Stimulated activated CD4-positive, alpha-beta T cell treated with anti-CD3 and anti-CD28 coated beads, Interleukin-1b, Interleukin-23, amount 100 ng/mL, for 1 hour (primary cell): ENCODE measurements at places on chromosomes 2 and 18.

- no peak for DNase-seq
Observed at GRCh38 chr18:9594823-9595596, 19.3 kb downstream of the PPP4R1 start.

DNA sequence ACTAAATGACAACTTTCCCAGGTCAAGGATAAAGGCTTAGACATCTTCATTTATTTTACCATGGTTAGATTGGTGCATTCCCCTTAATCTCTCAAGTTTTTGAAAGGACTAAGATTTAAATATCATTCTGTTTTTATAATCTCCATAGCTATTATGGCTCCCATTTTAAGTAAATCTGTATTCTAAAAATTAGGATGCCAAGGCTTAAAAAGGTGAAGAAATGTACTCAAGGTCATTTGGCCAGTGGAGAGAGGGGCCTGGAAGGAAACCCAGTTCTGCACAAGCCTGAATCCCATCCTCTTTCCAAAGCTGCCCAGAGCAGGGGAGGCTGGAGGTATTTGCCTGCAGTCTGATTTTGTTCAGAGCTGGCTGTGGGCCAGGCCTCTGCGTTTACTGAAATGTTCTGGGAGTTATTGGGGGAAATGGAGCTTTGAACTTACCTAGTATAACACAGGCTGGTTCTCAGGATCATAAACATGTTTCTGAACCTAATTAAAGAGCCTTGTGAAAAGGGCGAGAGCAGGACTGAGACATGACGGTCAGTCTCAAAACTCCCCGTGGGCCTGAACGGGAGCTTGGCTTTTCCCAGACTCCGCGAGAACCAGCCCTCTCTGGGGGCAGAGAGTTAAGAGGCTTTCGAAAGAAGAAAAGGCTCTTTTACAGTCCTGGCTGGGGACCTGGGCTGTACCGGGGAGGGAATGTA, 85.6 kb downstream of the DDX1 start:
- DNase-seq, result no peak

GRCh38 chr2:152445791-152446201, 110.8 kb downstream of the FMNL2 start:
- DNase-seq, result no peak

DNA sequence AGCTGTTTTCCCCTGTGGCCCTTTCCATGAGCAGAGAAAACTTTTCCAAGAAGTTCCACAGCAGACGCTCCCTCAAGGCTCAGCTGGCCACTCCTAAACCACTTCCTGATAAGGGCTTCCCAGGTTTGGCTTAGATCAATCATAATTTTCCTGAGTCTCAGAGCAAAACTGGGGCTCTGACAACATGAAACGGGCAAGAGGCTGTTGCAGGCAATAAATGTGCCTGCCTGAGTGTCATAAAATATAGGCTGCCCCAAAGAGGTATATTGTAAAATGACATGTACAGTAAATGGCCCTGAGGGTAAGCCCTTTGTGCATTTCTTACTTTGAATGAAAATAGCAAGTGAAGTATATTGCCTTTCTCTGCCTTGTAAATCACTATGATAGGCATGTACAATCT, 105.6 kb upstream of the UXS1 start:
- DNase-seq, result no peak

DNA sequence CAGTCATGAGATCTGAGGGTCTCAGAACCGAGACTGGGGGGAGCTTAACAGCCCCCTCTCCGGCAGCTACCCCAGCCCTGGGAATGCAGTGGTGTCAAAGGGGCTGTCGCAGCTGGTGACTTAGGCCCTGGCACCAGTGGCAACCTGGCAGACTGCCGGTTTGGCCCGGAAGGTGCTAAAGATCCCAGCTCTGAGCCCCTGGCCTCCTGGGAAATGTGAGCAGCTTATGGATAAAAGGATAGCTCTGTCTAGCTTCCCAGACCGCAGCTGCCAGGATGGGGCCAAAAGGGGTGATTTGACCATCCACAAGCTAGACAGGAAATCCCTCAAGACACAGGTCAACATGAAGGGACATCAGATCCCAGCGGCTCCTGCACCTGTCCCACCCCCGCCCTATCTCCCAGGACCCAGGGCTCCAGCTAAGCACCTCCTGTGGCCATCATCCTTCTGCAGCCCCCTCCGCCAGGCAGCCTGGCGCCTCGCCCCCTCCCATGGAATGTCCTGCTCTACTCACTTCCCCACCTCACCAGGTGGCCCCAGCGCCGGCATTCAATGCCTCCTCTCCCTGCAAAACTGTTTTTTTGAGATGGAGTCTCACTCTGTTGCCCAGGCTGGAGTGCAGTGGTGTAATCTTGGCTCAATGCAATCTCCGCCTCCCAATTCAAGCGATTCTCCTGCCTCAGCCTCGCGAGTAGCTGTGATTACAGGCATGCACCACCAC, 33.2 kb upstream of the EFHD1 start:
- no peak for DNase-seq

GRCh38 chr2:95271381-95271971, 2.8 kb upstream of the PROM2 start:
- DNase-seq, result no peak

- no peak for DNase-seq
Observed at GRCh38 chr18:66013969-66014368, 263.2 kb downstream of the CDH7 start.

- DNase-seq, result no peak
Observed at GRCh38 chr2:102063941-102064678, 72.3 kb downstream of the IL1R2 start.

GRCh38 chr2:106197878-106198277, 3.8 kb upstream of the UXS1 start:
- no peak for DNase-seq

- DNase-seq, result no peak
Observed at GRCh38 chr2:105243961-105244360, 2.4 kb downstream of the GPR45 start.

GRCh38 chr2:177053038-177053437, 159.6 kb upstream of the HNRNPA3 start:
- no peak for DNase-seq

- DNase-seq, result no peak
Observed at GRCh38 chr2:227395556-227395955, 7.8 kb upstream of the SCYGR1 start.

DNA sequence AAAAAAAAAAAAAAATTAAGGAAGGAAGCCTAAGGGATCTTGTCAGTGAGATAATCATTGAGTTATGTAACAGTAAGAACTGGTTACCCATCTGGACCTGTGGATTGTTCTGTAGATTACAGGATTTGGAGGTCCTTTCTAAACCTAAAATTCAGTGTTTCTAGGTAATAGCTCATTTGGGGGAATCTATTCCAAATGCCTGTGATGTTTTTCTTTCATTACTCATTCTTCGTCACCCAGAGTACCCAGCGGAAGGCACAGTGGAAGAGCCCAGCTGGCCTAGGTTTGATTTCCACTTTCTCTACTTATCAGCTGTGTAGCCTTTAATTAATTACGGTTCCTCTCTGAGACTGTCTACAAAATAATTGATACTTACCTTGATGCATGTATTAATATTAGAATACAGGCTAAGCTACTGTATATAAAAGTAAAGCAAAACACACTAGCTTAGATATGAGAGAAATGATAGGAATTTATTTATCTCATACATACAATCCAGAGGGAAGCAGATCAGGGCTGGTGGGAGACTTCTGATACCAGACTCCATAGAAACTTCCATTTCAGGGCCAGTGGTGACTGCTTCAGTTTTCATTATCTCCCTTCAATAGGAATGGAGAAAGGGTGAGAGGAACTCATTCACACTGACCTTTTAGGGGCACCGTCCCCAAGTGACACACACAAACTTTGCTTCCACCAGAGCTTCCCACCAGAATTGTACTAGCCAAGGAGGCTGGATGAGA, 115.8 kb upstream of the NOSTRIN start:
- no peak for DNase-seq

DNA sequence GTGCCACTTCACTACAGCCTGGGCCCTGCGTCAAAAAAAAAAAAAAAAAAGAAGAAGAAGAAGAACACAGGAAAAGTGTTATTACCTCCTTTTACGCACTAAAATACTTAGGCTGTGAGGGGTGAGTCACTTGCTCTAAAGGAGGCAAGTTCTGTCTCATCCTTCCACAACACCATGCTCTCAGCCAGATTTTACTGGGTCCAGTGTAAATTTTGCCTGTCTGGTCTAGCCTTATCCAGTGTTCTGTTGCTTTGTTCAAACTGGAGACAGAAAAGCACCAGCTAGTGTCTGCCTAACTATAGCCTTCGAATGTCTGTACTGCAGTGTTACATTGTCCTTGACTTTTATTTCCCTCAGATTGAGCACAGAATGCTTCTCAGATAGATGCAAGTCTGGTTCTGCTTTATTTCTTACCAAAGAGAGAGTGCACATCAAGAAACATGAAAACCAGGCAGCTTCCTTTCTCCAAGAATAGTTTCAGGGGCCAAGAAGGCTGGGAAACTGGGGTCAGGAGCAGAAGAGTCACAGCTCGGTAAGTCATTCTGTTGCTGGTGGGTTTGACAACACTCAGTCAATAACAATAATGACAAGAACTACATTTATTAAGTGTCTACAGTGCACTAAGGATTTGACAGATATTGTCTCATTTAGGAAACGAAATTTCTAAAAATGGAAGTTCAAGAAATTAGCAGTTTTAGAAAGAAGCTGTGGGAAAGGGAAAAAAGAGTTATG, 3.1 kb upstream of the MSGN1 start:
- no peak for DNase-seq

GRCh38 chr2:54728669-54729120, 5.2 kb downstream of the EML6 start:
- DNase-seq, result no peak

- DNase-seq, result no peak
Observed at GRCh38 chr2:141508086-141508752, 622.6 kb downstream of the LRP1B start.

DNA sequence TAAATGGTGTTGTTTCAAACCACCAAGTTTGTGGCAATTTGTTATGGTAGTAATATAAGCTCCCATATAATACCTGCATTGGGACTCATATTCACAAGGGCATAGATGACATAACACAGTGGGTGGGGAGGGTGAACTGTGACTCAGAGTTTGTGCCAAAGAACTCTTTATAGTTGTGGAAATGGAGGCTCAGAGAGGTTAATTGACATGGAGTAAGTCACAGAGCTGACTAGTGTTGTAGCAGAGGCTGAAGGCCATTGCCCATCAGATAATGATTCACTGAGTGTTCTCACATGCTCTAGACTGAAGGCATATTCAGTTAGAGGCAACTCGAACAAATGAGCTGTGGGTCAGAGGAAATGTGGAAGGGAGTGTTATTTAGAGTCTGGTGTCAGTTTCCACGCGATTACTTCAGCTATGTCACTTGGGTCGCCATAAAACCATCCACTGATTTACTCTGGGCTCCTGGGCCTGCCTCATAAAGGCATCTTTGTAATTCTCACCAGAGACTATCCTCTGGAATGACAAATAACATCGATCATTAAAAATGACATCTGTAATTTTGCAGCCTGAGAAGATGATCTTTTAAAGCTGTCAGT, 264.7 kb downstream of the CCDC85A start:
- no peak for DNase-seq

DNA sequence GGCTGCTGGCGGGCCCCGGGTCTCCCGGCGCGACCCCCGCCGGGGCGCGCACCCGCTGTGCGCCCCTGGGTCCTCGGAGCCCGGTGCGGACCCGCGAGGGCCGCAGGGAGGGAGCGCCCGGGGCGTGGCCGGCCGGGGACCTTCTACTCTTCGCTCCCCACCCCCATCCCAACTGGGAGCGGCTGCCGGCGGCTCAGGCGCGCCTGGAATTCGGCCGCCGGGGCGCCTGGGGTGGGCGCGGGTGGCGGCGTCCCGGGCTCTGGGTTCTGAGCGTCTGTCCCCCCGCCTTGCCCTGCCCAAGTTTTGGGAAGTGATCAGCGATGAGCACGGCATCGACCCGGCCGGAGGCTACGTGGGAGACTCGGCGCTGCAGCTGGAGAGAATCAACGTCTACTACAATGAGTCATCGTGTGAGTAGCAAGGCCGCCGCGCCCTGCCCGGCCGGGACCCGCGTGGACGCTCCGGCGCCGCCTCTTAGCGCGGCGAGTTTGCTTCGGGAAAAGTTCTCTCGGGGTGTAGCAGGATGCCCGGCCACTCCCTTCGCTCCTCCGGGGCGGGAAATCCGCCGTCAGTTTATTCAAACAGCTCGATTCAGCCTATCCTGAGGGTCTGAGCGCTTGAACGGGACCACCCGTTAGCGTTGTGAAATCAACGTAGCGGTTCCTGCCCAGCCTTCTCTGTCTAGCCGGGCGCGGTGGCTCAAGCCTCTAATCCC, 502 bp downstream of the TUBB6 start:
- no peak for DNase-seq

DNA sequence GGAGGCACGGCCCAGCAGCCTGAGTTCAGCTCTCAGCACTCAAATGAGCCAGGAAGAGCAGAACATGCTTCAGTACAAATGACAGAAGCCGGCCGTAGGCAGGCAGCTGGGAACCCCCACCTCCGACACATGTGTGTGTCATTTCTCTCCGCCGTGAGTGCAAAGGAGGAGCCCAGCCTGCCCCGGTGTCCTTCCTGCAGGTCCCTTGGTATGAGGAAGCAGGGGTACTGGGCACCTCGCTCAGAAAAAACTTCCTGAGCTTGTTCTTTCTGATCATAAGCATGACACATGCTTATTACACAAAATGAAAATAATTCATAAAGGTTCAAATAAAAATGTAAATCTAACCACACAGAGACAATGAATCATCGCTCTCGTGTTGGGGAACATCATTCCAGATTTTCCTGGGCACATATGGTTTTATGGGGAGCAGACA, 35.3 kb downstream of the KCNF1 start:
- DNase-seq, result no peak

DNA sequence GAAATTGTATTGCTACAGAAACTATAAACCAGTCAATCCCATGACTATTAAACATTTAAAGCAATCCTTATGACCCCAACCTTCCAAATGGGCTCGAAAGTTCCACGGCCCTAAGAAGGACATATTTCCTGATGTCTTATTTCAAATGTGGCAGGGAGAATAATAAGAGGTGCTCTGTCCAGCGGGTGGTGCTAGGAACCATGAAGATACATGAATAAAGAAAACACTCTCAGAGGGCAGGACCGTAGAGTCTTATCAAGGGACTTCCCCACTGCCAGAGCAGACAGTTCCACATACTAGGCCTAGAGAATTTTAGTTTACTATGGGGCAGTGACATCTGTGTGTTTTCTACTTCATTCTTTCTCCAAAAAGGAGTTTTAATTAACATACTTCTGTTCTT, 187.1 kb upstream of the PIK3C3 start:
- DNase-seq, result no peak

DNA sequence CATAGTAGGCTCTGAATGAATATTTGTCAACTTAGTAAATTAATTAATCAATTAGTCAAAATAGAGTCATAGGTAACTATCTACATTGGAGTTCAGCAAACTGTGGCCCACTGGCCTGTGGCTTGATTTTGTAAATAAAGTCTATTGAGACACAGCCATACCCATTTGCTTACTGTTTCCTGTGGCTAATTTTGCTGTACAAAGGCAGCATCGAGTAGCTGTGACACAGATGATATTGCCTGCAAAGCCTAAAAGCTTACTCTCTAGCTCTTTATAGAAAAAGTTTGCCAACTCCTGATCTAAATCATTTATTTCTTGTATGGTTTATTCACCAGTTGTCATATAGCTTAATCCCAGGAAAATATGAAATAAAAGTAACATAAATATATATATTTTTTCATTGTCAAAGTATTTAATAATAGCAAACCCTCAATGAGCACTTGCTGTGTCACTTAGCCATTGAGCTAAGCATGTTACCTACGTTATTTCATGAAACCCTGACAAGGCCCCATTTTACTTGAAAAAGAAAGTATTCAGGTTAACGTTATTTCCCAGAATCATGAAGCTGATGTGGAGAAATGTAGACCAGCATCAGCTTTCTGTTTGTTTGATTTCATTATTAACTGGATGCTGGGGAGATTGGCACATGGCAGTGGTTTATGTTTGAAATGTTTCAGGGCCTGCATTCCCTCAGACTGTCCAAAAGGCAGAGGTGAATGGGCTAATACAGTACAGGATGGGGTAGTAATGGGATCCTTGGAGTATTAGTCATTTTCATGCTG, 69.6 kb downstream of the ICOS start:
- no peak for DNase-seq
